Fibroblast of skin of back (primary cell): ENCODE measurements at places on chromosomes 11 and 22.

DNA sequence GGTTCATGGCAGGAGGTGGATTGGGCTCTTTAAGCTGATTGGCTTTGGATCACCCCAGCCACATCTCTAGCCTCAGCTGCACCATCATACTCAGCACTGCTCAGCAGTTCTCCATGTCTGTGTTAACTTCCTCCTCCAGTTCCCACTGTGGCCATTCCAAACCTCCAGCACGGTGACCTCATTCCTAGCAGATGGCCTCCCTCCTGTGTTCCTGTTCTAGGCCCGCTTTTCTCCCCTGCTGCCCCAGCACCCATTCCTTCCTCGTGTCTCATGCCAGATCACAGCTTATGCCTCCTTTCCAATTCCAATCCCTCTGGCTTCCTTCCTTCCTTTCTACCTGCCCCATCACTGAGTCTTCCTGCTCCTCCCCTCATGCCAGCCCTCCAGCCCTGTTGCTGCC lies 96.1 kb downstream of the MICAL2 start:
- peak; percentile 74 for DNase-seq

- peak; percentile 89 for DNase-seq
Measured at GRCh38 chr11:68340784-68341556, 28.6 kb downstream of the LRP5 start.

DNA sequence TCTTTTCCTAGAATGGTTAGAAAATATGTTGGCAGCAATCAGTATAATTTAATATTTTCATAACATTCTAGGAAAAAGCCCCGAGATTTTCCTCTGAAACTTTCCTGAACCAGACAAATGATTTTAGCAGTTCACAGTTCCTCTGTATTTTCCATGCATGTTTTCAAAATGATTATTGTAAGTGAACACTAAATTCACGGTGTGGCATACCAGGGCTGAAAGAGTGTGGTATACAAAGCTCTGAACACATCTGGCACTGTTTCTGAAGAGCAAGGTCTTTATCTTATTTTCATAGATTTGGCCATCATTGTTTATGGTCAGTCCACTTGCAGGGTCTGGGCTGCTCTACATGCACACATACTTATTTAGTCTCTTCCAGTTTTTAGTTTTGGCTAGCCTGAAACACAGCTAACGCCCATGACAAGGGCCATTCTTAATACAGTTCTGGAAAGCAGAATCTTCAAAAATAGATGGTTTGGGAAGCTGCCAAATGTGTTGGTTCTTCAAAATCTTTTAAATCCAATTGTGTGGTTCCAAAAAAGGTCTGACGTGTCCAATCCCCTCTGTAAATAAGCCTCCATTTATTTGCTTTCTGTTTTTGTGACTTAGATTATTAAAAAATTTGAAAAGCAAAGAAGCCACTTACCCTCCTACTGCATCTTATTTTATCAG lies 7.9 kb upstream of the GAB2 start:
- DNase-seq: no peak

- no peak for DNase-seq
Measured at GRCh38 chr11:45095691-45096010, 50.8 kb upstream of the PRDM11 start.

DNA sequence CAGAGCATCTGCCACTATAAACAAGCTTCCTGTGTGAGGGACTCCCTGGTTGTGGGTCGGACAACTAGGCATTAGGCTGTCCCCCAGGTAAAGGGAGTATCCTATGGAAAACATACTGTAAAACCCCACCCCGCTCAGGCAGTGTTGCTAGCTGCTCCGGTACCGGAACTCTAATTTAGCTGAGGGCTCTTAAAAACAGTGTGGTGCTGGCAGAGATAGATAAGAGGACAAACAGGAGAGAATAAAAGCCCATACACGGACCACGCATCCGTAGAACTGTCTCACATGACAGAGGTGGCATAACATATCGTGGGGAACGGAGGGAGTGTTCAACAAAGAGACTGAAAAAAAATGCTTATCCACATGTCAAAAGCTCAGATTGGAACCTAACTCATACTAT lies 3.4 kb upstream of the MOGAT2 start:
- DNase-seq: no peak

- DNase-seq: no peak
Measured at GRCh38 chr11:76265771-76266241, 59.5 kb upstream of the WNT11 start.

DNA sequence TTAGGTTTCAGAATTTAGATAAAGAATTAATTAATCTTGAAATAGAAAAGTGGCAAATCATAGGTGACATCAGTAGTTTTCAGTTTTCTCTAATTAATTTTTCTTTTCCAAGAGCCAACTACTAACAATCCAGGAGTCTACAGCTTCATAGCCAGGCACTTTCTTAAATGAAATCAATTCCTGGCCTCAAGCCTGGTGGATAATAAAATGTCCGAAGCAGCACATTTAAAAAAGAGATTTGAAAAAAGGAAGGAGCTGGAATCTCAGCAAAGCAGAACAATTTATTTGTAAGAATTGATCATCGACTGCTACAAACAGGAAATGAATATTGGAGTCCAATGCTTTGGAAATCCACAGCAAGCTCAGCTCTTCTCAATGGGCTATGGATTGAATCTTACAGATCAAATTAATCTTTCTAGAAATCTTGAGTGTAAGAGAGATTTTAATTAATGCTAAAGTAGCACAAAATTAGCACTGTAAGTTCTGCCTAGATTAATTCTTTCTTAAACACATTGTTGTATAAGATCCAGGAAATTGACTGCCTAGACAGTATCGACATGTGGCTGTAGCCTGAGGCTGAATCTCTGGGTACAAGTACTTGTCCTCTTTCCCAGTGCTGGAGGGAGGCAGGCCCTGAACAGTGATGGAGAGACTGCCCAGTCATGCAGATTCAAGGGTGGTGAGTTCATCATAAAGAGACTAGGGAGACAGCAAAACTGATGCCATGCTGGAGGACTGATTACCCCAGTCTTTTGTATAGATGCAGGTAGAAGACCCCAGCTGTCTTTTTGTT lies 167.8 kb upstream of the POU2AF2 start:
- DNase-seq: no peak

- DNase-seq: no peak
Measured at GRCh38 chr11:17463546-17464174, 13.0 kb downstream of the ABCC8 start.

DNA sequence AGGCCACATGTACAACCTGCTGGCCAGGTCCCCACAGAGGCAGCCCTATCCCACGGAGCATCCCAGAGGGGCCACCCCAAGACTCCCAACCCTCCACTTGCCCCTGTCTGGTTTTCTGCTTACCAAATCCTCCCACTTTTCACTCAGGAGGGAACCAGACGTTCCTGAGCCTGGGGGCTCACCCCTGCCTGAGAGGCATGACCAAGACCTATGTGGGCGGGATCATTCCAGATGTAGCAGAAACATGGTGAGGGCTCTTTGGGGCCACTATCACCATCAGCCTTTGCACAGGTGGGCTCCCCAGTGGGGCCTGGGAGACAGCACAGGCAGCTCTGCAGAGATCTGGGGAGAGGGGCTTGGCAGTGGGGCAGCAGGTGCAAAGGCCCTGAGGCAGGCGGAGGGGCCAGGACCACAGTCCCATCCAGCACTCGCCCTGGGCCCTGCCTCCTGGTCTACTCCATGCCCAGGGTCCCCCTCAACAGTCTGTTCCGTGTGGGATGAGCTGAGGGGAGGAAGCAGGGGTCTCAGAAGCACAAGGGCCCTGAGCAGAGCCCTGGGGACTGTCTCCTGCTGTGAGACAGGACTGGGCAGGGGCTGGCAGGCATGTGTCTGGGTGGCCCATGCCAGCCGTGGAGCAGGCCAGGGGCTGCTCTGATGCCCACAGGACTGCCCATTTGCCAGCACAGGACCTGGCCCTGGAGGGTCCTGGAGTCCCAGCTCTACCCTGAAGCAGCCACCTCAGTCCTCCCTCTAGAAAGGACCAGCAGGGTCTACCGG lies 9.4 kb downstream of the PIM3 start:
- DNase-seq: no peak

GRCh38 chr22:24812950-24813775 lies 7.2 kb downstream of the SGSM1 start:
- no peak for DNase-seq

DNA sequence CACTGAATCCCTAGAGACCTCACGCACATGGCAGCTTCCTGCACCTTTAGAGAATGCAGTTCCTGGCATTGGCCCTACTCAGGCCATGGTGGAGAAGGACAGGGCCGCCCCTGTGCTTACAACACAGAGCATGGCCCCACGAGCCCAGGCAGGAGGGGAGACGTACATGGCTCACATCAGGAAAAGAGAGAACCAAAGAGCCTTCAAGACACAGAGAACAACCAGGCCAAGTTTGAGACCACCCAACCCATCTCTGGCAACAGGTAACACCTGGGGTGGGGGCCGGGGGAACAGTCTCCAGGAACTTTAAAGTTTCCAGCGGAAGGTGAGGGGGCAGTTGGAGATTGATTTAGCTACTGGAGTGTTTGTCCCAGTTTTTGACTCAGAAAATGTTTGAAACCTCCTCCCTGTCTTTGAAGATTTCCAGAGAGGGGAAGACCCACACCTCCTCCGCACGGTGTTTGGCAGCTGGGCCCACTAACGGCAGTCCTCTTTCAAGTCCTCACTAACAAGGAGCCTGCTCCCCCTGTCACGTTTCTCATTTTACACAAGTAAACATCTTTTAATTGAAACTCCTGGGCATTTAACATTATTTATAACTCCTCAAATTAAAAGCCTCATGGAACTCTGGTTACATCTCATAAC lies 1423.8 kb downstream of the TBC1D22A start:
- DNase-seq: no peak

GRCh38 chr11:18540207-18541009 lies 13.7 kb upstream of the TSG101 start:
- DNase-seq: no peak

- no peak for DNase-seq
Measured at GRCh38 chr11:44313761-44314489, 4.0 kb upstream of the ALX4 start.

- DNase-seq: no peak
Measured at GRCh38 chr11:74390697-74391096, 7.5 kb downstream of the PGM2L1 start.

- DNase-seq: peak; percentile 85
Measured at GRCh38 chr11:79018371-79018849, 422.4 kb downstream of the TENM4 start.

DNA sequence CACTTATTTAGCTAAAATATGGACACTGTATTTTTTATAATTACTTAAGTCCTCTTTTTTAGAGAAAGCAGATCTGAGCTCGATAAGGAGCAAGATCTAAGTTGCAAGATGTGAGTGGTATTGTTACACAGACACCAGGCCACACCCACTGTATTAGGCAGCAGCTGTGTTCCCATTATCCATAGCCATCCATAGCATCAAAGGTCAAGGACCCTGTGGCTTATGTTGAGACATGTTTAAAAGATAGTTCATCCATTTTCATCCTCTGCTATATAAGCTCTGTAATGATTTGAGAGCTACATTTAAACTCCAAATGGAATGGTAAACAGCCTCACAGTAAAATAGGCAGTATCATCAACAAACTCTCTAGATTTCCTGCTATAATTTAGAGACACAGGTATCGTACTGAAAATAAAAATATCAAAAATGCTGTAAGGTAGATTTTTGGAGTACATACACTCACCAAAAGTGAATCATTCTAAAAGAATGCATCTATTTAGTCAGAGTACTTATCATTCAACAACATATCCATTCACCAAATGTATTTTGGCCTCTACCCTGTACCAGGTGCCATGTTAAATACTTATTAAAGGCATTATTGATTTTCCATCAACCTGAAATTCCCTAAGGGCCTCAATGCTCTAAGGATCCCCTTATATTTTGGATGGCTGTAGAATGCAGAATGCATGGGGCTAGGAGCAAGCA lies 574.0 kb downstream of the LRRC4C start:
- DNase-seq: no peak

GRCh38 chr11:92340839-92341238 lies 116.2 kb downstream of the FAT3 start:
- peak; percentile 31 for DNase-seq

- DNase-seq: peak; percentile 7
Measured at GRCh38 chr11:19460718-19461405, 220.1 kb upstream of the E2F8 start.

GRCh38 chr22:28911777-28912669 lies 28.7 kb downstream of the ZNRF3 start:
- DNase-seq: peak; percentile 22

DNA sequence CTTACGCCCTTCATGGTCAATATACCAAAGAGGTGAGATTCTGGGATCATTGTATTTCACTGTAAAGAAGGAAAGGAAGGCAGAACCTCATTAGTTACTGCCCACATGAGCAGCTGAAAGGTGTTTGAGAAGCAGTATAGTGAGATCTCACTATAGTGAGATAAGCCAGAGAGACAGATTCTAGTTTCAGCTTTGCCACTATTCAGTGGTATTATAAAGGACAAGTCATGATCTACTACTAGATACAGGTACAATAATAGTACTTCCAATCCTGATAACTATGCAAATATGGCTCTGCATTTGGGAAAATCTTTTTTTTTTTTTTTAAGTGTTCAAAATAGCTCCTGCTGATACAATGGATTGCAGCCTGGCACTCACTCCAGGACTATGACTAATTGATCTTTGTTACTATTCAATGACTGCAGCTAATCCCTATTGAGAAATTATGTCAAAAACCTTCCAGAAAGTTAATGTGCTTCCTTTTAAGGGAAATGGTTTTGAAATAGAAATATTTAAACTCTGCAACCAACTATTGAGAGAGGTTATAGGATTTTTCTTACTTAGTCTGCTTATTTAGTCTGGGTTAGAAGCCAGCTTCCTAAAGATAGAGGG lies 8.3 kb upstream of the DLAT start:
- no peak for DNase-seq

DNA sequence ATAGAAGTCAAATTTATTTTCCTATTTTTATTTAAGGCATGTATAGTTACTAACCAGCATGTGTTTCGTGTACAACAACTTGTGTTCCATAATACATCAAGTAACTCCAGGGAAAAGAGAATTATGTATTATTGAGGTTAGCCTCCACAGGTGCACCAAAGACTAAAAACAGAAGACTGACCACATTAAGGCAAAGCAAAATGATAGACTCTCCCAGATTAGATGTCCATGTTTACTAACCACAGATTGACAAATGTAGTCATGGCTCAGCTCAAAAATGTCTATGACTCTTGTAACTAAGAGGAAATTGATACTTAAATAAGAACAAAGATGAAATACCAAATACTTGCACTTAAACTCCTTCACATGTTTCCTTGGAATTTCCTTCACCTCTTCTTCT lies 238.5 kb downstream of the METTL15 start:
- no peak for DNase-seq

DNA sequence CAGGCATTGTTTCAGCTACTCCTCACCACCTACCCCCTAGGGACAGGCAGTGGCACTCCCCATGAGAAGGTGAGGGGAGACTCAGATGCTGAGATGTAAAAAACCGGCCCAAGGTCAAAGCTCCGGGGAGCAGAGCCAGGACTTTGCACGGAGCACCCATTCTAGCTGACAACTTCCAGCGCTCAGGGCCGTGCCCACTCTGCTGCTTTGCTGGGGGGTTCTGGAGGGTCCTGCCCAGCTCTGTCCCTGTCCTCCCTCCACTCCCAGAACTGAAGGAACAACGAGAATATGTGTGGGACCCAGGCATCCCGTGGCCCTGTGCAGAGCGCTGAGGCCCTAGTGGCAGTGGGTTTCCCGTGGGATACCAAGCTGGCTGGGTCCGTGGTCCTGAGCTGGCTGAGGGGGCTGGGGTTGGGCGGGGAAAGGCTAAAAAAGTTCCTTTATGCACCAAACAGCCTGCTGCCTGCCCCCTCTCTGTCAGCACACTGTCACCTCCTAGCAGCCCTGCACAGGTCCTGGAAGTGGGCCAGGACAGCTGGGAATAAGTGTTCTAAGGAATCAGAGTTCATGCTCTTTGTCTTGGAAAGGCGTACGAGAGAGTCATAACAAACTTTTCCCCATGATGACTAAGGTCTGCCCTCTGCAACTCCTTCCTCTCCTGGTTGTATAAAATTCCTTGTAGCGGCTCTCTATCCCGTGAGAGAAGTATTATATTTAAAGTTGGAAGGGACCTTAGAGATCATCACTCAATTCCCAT lies 1.9 kb downstream of the MS4A10 start:
- DNase-seq: peak; percentile 88
